CD4-positive, alpha-beta T cell treated with Interferon gamma for 1 hour (primary cell): ENCODE measurements at places on chromosomes 6 and 20.

DNA sequence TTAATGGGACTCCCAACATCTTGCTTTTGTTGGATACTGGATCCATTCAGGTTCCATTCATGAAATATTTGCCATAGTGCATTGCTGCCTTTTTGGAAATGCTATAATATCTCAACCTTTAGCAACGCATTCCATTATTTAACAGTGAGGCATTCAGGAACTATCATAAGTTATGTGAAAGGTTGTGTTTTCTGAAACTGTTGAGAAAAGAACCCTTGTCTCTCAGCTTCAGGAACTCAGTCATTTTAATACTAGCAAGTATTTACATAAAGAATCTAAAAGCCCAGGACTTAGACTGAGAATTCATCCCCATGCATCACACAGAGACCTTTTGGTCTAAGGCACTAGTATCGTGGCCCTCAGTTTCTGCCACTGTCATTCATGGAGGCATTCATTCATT, 24.9 kb upstream of the SASH1 start:
- DNase-seq, result no peak

DNA sequence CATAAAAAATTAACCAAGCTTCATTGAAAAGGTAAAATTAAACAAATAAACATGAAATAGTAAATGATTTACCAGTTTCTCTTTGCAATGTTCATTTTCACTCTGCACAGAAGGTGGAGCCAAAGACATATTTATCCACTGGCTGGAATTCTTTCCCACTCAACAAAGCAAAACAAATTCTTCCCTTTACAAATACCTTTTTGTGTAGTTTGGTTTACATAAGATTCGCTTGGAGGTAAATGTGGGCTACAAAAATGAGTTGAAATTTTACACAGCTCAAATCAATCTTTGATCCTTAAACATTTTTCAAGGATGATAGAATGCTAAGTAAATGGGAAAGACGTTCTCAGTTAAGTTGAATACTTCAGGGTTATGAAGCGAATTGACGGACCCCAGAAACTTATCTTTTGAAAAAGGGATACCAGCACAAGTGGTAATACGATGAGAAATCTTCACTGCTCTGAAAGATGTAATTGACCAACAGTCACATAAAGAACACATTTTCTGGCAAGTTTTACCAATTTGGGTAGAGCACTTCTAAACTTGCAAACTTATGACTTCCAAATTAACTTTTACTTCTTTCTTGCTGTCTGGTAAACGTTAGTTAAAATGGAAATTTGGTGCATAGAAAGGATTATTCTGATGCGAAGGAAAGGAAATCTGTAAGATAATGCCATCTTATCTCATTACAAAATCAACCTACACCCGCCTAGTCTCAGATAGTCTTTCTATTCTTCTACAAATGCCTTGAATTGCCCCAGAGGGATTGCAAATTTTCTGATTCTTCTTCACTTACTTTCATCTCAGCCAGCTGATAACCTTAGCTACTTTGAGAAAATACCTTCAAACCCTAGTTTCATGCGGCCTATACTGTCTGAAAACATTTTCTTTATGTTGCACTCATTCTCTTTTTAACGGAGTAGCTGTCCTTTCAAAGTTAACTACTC, 4.7 kb upstream of the GJA1 start:
- DNase-seq, result no peak

DNA sequence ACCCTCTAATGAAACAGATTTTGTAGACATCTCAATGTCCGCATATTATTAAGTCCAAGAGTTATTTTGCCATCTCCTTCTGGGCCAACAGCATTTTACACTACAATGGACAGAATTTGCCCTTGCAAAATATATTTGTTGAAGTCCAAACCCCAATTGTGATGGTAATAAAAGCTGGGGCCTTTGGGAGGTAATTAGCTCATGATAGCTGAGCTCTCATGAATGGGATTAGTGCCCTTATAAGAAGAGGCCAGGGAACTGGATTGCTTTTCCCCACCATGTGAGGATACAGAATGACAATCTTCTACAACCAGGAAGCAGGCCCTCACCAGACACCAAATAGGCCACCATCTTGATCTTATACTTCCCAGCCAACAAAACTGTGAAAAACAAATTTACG, 44.9 kb upstream of the MTRF1L start:
- DNase-seq, result no peak

DNA sequence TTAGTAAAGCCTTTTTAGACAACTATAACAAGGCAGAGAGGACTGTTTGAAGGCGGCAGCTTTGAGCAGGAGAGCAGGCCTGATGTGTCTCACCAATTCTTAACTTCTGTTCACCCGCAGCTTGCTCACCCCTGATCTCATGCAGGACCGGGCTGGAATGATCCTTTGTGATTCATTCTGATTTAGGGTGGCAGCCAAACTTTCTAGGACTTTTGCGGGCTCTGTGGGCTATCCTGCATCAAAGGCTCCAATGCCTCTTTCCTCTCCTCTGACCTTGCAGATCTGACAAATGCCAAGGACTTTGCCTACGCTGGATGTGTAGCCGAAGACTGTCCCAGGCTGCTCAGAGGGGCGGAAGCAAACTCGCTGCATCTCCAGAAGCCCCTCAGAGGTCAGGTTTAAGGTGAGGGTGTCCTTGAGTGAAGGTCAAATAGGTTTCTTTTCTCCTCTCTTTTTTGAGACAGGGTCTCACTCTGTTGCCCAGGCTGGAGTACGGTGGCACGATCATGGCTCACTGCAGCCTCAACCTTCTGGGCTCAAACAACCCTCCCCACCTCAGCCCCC, 72.3 kb downstream of the VEGFA start:
- no peak for DNase-seq

DNA sequence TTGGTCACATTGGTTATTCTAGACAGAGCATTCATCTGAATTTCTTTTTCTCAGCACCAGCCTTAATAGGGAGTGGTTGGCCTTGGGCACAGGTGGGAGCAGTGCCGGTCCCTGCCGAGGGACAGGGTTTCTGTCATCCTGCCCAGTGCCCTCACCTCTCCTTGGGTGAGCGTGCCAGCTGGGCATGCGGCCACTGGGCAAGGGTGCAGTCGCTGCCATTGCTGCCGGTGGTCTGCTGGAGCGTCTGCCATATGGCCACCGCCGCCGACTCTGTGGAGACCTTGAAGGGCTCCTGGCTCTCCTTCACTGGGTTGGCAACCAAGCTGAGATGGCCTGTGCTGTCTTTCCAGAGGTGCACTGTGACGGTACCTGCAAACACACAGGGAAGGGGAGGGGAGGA, 16.4 kb upstream of the UQCC2 start:
- no peak for DNase-seq

- no peak for DNase-seq
Measured at GRCh38 chr20:38985603-38986170, 23.5 kb downstream of the DHX35 start.

- no peak for DNase-seq
Measured at GRCh38 chr20:62576815-62577489, 65.4 kb upstream of the SLCO4A1 start.
